ENCODE measurements at places on chromosomes 6 and 20.

GRCh38 chr6:123925842-123926399 is 122.3 kb downstream of the NKAIN2 start:
- DNase-seq, result no peak

DNA sequence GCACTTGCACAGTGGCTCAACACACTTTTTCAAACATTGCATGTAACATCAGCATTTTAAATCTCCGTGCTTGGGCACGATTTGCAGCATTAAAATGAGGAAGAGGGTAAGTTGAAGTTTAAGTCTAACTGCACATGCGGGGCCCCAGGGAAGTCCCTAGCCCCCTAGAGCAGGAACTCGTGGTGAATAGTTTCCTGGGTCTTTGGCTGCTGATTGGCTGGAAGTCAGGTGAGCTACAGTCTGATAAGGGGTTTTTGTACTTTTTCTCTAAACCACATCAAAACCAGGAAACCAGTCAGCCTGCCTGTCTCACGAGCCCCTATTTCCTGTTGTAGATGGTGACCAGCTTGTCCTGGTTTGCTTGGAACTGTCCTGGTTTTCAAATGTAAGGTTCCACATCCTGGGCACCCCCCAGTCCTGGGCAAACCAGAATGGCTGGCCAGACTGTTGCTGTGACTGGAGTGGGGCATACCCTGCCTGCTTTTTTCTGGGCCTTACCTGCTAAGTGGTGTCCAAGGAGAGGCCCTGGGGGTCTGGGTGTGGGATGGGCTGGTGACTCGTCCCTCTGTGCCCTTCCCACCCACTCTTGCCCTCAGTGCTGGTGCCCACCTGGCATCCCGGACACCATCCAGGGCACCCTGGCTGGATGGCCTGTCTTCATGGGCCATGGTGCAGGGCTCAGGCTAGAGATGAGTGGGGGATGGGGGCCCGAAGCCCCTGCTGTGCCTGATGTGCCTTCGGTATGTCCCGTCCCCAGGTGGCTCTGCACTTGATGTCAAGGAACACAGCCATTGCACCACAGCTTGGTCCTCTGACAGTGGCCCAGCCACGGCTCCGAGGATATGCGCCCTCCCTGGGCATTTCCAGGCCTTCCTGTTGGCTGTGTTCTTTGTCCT is 31.8 kb downstream of the SUN5 start:
- no peak for DNase-seq

GRCh38 chr6:124659427-124659826 is 302.8 kb upstream of the RNF217 start:
- no peak for DNase-seq

DNA sequence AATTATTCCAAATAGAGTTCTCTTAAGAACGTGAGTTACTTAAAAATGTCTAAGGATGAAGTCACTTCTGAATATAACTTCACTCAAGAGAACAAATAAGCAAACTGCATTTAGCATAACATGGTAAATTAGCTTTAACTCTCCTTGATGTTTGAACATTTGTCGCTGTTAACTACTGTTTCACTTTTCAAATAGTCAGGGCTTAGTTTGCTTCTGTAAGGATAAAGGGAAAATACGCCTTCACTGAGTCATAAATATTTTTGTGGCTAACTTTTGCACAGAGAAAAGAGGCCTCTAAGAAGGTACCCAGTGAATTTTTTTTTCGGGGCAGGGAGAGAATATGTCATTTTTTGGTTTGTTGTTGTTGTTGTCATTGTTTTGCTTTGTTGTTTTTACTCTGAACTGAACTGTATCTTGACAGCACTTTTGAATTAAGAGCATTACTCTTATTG is 8.1 kb downstream of the PTPN1 start:
- no peak for DNase-seq

DNA sequence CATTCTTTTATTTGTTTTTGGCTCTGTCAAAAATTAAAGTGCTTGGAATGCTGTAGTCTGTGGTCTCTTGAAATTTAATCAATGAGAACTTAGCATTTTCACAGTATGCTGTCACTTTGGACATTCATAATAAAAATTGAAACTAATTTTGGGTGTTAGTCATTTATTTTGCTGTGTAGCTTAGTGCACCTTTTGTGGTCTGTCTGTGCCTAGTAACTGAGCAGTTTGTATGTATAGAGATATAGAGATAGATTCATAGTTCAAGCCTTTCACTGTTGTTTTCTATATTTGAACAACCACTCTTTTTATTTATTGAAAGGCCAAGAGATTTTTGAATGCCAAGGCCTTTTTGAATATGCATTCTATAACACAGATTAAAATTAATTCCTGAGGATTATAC is 86.4 kb upstream of the TIAM2 start:
- DNase-seq, result no peak

GRCh38 chr6:72784071-72784470 is 162.2 kb downstream of the KCNQ5 start:
- DNase-seq, result no peak
